Fibroblast of gingiva (primary cell): ENCODE measurements at places on chromosomes 3 and 15.
A peak's percentile ranks its signal among the peaks of the same experiment; 100 is the strongest.

DNA sequence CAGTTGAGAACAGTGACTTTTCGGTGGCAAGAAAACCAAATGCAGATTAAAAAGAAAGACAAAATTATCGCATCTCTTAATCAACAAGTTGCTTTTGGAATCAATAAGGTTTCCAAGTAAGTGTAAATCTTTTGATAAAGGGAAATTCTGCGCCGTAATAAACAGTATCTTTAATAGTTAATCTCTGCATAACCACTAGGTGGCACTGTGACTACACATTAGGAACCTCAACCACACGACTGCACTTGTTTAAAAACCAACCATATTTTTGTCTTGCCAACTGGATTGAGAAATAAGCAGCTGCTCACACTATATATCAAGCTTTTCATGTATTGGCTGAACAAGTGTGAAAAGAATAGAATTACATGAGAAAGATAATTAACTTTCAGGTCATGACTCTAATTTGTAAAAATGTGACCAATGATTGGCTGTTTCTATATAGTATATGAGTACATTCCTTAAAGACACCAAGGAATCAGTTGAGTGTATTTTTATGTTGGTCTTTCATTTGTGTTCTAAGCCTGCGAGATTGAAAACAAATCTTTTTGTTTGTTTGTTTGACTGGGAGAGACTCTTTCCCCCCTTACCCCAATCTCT lies 72.7 kb downstream of the DZIP3 start:
- peak; percentile 81 for DNase-seq

DNA sequence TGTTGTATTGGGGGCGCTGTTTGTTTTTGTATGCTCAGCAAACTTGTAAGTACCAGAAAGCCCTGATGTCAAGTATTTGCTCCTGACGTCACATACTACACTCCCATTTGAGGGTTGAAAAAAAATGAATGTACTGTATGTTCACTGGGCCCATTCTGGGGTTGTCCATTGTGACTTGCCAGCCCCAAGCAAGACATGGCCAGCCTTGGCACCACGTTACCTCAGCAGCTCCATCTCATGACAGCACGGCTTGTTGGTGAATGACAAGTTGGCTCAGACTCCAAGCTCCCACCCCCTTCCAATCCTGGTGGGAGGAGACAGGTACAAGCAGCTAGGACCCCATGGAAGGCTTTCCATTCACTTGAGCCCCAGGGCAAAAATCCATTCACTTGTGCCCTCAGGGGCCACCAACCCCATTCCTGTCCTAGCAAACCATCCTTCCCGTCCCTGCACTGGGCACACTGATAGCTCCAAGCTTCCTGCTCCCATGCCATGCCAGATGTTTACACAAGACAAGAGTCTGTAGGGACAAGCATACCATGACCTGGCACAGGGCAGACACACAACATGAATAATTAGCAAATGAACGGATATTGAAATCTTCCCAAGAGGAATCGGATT lies 1.6 kb downstream of the PHGR1 start:
- no peak for DNase-seq

GRCh38 chr3:124860599-124860998 lies 26.6 kb downstream of the ITGB5 start:
- DNase-seq = peak; percentile 97

DNA sequence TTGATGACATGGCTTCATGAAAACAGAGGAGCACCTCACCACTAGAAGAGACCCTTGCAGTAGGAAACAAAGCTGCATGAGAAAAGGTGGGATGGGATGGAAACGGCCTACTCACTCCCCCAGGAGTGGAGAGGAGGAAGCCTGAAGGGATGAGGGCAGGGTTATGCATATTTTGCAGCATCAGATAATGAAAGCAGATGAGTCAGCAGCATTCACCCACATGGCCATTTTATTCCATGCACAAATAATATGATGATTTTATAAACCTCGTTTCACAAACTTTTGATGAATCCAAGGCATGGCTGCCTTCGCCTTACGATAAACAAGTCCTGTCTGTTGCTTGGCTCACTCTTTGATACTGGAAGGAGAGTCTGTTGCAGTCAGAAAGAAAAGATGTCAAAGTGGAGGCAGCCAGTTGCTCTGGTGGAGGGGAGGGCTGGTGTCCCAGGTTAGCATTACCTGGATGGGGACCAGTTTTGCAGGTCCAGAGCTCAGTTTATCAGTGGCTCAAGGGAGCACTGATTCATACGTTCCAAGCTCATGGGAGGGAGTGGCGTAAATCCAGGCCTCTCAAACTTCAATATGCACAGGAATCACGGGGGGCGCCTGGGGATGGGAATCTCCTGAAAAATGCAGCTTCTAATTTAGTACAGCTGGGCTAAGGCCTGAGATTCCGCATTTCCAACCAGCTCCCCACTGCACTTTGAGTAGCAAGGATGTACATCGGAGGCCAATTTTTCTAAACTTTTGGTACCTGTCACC lies 9.2 kb upstream of the EHD4 start:
- no peak for DNase-seq

DNA sequence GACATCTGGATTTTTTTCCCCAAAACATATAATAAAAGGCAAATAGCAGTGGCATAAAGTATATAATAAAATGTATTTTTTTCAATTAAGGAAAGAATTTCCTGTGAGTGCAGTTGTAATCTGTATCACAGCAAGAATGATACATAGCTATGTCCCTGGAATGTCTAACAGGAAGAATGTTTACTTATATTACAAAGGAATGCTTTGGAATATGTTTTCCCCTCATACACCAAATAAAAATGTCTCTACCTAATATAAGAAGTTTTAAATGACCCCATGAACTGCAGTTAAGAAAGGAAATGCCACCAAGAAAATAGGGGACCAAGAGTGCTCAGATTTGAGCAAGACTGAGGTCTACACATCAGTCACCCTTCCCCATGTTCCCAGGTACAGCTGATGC lies 38.0 kb upstream of the ATP11B start:
- DNase-seq = no peak

- DNase-seq = no peak
These were observed 22.9 kb downstream of the LNP1 start for GRCh38 chr3:100424261-100424660.

DNA sequence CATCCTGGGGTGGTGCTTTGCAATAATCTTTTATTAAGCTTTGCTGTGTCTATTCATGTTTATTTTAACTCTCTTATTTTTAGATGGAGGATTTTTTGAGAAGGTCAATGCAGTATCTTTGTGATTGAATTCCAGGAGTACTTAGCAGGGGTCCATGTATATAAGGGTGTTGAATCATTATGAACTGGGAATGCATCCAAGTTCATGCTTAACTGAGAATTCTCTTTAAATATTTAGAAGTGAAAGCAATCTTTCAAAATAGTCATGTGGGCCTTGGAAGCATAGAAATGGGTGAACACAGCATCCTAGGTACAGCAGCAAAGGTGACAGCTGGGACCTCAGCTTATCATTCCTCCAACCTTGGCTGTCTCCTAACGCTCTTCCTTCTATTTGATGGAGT lies 27.3 kb downstream of the SPTSSB start:
- no peak for DNase-seq

DNA sequence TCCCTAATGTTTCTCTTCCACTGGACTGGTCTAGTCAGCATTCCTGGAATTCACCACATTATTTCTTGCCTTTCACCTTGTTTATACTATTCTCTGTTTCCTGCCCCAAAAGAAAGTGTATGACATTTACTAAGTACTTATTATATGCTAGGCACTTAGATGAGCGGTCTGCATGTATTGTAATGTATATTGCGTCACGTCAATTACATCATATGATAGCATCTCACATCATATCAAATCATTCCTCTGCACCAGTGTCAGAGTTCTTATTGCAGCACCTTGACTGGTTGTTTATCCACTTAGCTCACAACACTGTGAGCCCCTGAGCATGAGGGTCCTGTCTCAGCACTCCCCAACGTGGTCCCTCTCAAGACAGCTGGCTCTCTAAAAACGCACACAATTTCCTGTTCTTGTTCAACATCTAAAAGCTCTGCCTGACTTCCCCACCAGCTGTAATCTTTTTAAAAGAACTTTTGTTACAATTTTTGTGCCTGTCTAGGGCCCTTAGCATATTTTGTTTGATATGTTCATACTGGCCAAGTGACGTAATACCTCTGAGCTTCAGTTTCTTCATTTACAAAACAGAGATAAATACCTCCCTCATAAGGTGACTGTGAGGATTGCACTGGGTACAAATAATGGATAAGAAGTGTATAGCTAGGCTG lies 58.8 kb downstream of the ARHGAP31 start:
- DNase-seq = peak; percentile 79

DNA sequence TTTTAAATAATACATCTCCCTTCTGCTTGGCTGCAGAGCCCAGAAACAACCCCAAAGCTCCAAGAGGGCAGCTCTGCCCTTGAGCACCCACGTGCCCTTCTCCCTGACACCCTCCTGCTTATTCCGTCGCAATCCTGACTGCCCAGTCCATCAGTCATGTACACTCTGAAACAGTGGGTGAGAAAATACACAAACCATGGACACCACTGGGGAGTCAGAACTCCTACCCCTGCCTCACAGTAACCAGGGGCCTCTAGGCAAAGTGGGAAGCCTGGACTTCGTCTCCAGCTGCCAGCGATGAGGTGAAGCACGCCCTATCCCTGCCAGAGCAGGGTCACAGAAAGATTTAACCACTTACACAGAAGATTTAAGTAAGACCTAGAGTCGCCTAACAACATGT lies 40.1 kb downstream of the HERC2 start:
- DNase-seq = no peak

- DNase-seq = no peak
These were observed 154.7 kb upstream of the KCNMB2 start for GRCh38 chr3:178381555-178381954.

DNA sequence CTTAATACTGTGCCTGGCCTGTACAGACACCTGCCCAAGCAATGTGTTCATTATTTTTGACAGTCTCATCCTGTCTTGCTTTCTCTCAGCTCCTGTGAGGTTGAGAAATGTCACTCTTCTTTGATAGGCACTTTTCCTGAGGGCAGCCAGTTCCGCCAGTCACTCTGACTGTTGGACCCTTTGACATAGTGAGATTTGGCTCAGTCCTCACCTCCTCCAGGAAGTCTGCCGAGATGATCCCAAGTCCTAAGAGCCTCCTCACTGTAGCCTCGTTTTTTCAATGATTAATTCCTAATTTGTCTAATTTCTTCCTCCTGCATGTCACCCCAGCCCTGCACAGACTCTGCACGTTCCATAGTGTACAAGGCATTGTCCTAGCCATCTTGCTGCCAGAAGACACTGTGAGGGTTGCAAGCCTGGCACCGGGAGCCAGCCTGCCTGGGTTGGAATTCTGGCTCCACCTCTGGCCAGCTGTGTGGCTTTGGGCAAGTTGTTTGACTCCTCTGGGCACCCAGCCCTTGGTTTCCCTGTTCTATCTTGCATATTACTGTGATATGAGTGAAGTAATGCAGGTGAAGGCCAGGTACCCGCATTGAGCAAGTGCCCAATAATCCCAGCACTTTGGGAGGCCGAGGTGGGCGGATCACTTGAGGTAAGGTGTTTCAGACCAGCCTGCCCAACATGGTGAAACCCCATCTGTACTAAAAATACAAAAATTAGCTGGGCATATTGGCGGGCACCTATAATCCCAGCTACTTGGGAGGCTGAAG lies 24.3 kb downstream of the RPLP1 start:
- no peak for DNase-seq

DNA sequence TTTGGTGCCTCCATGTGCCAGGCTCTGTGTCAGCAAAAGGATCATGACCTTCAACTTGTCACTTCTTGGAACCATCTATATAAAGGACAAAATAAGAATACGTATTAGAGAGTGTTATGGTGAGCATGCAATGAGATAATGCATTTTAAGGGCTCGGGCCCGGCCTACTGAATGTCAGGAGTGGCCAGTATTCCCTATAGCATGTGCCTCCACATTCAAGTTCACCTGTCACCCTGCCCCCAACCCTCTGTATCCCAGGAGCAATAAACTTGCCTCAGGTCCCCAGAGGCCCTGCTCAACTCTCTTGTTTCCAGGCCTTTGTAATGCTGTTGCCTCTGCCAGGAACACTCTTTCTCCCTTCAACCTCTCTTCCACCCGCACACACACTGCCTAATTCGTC lies 90.2 kb upstream of the SLC6A11 start:
- no peak for DNase-seq
